NCI-H1092 (cell line): ENCODE measurements at places on chromosomes 16 and 17.
A peak's percentile ranks its signal among the peaks of the same experiment; 100 is the strongest.

DNA sequence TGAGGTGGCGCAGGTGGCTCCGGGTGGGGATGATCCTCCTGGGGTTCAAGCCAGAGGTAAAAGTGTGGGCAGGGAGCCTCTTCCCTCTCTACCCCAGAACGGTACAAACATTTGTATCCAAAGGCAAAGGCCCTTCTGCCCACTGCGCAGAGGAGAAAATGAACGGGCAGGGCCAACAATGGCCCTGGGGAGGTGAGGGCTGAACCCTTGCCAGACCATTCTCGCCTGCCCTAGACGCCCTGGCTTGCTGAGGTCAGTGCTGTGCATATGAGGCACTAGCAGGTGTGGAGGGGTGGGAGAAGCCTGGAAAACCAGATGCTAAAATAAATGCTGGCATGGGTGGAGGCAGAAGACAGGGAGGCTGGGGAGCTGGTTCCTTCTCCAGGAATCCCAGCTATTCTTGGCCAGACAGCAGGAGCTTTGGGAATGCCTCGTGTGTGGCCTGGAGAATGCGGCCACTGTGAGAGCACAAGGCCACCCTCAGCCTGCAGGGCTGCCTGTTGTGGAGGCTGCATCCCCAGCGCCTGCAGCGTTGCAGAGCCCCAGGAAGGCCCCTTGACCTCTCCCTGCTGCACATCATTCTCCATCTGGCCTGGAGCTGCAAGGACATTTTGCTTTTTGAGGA lies 4.5 kb downstream of the C17orf50 start:
- DNase-seq, result no peak

GRCh38 chr17:59601130-59601529 lies 18.6 kb upstream of the CLTC start:
- no peak for DNase-seq

DNA sequence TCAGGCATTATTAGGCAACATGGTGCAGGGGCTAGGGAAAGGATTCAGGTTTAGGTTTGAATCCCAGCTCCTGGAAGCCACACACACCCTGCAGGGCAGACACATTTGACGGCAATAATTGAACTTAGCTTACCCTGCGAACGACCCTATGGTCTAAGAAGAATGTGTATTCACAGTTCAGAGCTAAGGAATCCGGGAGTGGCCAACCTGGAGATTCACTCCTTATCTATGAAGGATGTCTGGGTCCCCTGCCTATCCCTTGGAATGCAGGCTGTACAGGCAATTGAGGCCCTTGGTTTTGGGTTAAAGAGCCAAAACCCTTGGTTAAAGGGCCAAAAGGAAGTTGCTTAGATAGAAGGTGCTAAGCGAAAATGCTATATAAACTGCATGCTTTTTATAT lies 2.9 kb upstream of the SYT17 start:
- DNase-seq, result no peak

GRCh38 chr16:85027349-85027957 lies at the start of gene KIAA0513:
KIAA0513 (plus strand) TSS chr16:85027795; CDS start chr16:85067072, 39,277 bp downstream.
- peak; percentile 92 for DNase-seq

DNA sequence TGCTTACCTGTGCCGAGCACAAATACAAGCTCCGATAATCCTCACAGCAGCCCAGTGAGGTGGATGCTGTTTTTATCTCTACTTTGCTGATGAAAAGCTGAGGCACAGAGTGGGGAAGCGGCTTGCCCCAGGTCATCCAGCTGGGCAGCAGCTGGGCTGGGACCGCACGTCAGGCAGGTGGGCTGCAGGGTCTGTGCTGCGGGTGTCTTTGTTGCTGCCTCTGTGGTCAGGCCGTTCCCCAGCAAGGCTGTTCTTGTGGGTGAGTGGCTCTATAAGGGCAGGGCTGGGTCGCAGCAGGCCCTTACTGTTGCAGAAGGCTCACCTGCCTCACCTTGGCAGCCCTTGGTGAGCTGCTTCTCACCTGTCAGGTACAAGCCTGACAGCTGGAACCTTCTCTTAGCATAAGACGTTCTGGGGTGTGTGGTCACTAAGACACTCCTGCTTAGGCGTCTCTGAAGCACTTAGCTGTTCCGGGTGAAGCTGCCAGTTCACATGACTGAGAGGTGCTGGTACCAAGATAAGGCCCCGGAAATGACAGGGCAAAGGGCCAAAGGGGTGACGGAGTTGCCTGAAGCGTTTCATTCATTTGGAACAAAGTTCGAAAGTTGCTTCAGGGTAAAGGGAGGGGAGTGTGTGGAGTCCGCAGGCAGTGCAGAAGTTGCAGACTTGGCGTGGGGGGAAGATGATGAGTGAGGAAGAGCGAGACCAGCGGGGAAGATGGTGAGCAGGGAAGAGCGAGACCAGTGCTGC lies 17.4 kb downstream of the IRF8 start:
- DNase-seq, result no peak

GRCh38 chr17:4785311-4786105 lies 656 bp downstream of the VMO1 start:
- no peak for DNase-seq

DNA sequence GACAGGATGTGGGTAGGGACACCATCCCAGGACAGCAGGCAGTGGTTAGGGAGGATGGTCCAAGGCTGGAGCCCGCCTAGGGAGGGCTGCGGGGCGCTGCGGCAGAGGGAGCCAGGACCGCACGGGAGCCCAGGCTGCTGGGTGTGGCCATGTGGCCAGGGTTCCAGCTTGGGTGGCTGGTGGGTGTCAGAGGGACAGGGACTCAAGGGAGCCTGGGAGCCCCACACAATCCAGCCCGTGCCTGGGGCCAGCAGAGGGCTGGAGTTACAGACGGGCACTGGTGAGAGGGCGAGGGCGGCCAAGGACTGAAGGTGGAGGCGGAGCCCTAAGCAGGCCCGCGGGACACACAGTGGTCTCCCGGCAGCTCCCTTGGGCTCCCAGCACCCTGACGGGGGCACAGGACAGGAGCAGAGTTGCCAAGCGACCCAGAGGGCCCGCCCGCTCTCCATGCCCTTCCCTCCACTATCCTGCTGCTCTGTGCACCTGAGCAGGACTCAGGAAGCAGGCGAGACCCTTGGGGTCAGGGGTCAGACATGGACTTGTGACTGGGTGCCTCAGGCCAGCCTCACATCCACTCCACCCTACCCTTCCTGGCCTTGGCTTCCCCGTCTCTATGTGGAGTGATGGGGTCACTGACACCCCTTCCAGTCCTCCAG lies 7.1 kb downstream of the MRPL28 start:
- DNase-seq, result no peak

DNA sequence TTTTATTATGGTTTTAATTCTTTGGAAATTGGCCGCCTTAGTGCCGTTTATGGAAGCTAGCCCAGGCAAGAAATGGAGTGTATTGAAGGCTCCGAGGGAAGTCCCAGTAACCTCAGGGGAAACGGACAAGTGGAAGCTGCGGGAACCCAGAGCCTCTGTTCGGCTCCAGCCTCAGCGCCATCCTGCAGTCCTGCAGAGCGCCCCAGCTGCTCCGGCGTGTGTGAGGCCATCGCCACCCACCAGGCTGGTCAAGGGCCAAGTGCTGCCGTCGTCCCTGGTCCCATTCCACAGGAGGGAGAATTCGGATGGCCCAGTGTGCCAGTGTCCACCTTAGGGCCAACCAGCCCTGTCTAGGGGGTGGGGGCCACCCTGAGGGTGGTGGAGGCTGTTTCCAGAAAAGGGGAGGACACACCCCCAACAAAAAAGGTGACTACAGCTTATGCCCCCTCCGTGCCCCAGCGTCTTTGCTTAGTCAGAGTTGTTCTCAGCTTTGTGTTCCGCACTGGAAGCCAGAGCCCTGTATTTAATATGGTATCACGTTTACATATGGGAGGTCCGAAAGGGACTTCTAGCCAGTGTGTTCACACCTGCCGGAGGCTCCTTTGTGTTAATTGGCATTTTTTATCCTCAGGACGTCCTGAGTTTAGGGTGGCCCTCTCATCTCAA lies 13.0 kb downstream of the MGRN1 start:
- no peak for DNase-seq

DNA sequence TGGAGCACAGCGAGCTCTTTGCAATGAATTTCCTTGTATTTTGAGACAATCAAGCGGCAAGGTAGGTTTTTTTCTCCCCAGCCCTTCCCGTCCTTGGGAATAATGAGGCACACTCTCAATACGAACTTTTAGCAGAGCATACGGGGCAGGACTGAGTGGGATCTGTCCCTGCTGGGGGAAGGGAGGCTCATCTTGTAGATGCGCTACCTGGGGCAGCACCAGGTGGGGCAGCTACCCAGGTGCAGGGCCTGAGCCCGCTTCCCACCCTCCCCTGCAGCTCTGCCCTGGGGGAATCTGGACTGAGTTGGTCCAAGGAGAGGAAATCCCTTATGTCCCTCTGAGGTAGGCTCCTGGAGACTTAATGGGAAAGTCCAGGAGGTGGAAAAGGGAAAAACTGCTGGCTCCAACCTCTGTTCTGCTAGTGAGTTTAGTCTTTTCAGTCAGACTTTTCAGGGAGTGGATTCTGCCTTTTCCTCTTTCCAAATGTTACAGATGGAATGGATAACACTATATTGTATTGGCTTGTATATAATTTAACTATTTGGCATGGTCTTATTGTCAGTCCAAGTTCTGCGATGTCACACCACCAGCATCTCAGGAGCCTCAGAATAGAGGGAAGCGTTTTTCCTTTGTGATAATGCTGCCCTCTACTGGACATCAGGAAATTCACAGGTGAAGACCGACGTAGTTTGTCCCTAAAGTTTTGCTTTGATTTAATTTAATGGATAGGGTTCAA lies 9.6 kb upstream of the CES1 start:
- DNase-seq, result peak; percentile 4

DNA sequence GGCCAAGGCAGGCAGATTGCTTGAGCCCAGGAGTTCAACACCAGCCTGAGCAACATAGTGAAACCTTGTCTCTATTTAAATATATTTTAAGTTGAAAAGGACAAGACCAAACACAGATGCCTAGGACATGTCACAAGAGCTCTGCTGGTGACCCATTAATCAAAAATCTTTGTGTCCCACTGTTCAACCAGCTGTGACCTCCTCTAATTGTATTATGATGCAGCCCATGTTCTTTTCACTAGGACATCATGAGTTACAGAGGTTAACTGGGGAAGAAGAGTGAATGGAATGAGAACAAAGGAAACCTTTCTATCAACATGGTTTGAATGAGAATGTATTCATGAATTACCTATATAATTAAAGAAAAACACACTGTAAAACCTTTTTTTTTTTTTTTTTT lies 7.0 kb downstream of the EFTUD2 start:
- DNase-seq, result no peak

GRCh38 chr16:3861808-3862451 lies 18.6 kb downstream of the CREBBP start:
- no peak for DNase-seq

DNA sequence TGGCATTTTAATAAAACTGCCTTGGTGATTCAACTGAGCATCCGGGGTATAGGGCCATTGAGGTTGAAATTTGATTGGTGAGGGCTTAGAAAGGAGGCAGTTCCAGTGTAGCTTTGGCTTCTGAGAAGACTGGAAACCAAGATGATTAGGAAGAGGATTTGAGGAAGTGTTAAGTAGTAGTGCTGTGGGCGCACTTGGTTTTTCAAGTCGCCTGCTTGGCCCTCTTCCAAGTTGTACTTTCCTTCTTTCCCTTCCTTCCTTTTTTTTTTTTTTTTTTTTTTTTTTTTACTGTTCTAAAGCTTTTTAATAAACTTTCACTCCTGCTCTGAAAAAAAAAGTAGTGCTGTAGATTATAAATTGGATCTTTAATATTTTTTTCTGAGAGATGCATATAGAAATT lies 320.5 kb downstream of the UTP18 start:
- no peak for DNase-seq

DNA sequence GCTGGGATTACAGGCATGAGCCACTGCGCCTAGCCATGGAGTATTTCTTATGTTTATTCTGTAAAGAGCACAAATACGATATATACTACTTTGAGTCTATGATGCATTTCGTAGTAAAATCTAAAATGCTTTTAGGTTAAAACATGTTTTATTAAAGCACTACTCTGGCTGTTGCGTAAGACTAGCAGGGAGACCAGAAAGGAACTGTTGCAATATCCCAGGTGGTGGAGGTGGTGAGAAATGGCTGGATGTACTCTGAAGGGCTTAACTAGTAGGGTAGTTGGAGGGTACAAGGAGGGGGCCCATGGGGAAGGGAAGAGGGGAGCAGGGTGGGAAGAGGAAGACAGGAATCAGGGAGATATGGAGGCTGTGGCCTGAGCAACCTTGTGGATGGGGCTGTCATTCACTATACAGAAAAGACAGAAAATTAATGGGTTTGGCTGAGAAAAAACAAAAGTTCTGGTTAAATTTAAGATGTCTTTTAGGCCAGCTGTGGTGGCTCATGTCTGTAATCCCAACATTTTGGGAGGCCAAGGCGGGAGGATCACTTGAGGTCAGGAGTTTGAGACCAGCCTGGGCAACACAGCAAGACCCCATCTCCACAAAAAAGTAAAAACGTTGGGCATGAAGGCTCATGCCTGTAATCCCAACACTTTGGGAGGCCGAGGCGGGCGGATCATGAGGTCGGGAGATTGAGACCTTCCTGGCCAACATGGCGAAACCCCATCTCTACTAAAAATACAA lies 35.8 kb downstream of the ST3GAL2 start:
- no peak for DNase-seq

DNA sequence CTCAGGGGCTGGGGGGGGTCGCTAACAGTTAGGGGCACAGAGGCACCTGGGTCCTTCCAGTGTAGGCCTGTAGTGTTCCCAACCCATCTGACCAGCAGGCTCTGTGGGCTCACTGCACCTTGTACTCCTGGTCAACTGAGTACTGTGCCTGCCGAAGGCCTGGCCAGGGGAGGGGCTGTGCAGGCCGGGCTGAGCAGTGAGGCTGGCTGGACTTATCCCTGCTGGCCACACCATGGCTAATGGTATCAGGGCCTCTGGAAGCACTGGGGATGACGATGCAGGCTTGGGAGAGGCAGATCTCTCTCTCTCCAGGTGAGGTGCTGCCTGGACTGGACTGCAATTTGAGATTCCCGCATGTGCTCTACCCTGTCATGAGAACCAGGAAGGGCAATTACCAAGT lies 58.9 kb upstream of the SDK2 start:
- DNase-seq, result no peak

DNA sequence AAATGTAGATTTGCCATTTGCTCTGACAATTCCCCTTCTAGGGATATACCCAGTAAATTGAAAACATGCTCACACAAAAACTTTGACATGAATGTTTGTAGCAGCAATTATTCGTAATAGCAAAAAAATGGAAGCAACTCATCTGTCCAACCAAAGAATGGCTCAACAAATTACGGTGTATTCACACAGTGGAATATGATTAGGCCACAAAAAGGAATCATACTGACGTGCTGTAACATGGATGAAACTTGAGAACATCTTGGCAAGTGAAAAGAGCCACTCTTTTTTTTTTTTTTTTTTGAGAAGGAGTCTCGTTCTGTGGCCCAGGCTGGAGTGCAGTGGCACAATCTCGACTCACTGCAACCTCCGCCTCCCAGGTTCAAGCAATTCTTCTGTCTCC lies 24.1 kb upstream of the SPNS3 start:
- DNase-seq, result no peak

GRCh38 chr17:79777120-79777893 lies 641 bp upstream of the CBX2 start:
- DNase-seq, result peak; percentile 24
